ENCODE measurements at places on chromosomes 11 and 22.

- DNase-seq: peak; percentile 4
Observed at GRCh38 chr11:20647976-20648565, 21.3 kb upstream of the NELL1 start.

DNA sequence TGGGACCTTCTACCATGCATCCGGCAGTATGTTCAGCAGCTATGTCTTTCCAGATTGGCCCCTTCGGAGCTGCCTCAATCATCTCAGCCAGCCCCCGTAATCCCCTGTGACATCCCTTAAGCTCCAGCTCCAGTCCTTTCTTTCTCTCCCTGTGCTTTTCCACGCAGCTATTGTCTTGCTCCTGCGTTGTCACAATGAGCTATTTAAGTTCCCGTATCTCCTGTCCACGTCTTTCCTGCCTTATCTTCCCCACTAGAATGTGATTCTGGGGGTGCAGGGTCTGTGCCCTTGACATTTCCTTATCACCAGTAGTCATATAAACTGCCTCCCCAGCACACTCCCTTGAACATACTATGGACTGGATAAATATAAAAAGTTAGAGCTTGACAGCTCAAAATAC lies 5.1 kb upstream of the ETS1 start:
- DNase-seq: no peak

DNA sequence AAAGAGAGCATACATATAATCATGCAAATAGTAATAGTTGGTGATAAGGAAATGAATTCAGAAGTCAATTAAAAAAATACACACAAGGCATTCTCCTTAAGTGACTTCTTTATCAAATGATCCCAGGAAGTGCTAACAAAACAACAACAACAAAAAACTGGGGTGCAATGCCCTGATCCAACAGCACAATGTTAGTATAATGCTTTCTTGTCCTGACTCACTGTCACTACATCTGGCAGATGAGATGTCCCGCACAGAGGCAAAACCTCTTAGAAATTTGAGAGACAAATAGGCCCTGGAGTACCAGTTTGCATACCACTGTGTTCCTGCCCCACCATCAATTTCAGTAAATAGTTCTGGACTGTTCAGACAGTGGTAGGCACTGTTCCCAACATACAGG lies 11.0 kb upstream of the AMBRA1 start:
- no peak for DNase-seq

DNA sequence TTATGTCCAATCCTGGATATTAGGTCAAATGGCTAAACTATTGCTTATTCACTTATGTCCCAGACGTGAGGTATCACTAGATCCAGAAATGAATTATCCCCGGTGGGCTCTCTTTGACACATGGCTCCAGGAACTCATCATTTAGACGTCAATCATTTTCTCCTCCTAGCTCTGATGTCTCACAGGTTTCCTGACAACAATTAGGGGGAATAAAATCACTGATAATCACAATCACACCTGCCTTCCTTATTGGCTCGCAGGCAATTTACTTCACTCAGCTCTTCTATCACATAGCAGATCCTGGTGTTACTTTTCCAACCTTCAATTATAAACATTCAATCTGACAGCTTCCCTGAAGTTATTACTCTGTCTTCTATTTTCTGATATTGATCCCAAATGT lies 634.0 kb upstream of the TENM4 start:
- no peak for DNase-seq

- no peak for DNase-seq
Observed at GRCh38 chr11:46381048-46381818, at the start of gene MDK. Gene MDK, plus strand, starts transcription at chr11:46381669. Its CDS starts 389 bp downstream, at chr11:46382058.

DNA sequence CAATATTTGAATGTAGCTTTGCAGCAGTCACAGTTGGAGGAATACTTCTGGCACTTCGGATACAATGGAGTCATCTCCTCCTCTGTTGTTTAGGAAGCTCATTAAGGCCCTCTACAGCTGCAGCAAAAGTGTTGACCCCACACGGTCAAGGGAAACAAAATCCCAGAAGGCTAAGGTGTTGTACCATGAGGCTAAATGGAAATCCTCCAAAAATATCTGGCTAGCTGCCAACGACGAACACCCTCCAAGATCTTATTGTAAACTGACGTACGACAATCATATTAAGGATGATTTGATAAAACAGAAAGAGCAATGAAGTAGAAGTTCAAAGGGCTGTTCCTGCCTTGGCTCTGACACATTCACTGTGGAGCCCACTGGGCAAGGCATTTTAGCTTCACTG lies 4.0 kb downstream of the POGLUT3 start:
- no peak for DNase-seq

GRCh38 chr11:96385187-96385586 lies 4.5 kb downstream of the CCDC82 start:
- no peak for DNase-seq

- no peak for DNase-seq
Observed at GRCh38 chr22:24232124-24232523, 12.8 kb downstream of the GGT5 start.

- no peak for DNase-seq
Observed at GRCh38 chr11:74345420-74345819, 34.0 kb upstream of the P4HA3 start.

GRCh38 chr11:111344032-111344431 lies 35.0 kb downstream of the POU2AF1 start:
- DNase-seq: no peak

- DNase-seq: no peak
Observed at GRCh38 chr11:55732936-55733335, 40.3 kb upstream of the OR5D13 start.

- DNase-seq: no peak
Observed at GRCh38 chr11:69644071-69644961, 3.4 kb downstream of the CCND1 start.

DNA sequence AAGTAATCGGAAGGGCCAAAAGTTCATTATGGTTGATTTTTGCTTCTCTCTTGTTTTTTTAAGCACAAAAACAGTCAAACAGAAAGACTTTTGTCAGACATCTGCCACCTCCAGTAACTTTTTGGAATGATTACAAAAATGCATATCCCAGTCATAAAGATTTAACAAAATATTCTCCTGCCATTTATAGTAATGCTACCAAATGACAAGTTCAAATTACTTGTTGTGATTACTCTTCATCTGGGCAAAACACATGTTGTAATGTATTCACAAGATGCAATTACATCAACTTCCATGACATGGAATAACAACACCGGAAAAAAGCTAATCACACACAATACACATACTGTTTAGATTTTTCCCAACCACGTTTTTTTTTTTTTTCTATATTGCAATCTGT lies 1017.5 kb upstream of the TENM4 start:
- no peak for DNase-seq

DNA sequence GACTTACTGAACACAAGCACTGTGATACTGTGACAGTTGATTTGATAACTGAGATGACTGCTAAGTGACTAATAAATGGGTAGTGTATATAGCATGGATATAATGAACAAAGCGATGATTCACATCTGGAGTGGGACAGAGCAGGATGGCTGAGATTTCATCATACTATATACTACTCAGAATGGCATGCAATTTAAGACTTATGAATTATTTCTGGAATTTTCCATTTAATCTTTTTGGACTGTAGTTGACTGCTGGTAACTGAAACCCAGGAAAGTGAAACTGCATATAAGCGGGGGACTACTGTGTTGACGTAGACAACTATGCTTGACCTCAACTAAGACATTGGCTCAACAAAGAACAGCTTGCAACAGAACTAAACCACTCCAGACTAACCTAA lies 20.0 kb upstream of the NUCB2 start:
- DNase-seq: no peak

GRCh38 chr11:75386942-75387630 lies 12.2 kb upstream of the RPS3 start:
- no peak for DNase-seq

DNA sequence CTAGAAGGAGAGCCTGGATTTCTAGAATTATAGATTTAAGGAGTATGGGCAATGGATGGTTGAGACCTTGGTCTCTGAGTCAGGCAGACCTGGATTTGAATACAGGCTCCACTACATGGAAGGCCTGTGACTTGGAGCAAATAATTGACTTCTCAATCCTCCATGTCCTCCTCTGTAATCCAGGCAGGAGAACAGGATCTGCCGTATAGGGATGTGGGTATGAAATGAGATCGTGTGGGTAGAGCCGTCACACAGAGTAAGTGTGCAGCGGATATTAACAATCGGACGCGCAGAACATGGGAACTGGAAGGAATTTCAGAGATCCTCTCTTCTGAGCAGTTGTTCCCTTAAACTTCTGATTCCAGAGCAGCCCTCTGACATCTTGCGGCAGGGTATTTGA lies 11.5 kb upstream of the TMPRSS13 start:
- no peak for DNase-seq

GRCh38 chr11:9146477-9146876 lies 55.1 kb upstream of the SCUBE2 start:
- no peak for DNase-seq

- DNase-seq: no peak
Observed at GRCh38 chr11:60204922-60205321, 22.0 kb upstream of the MS4A6A start.

DNA sequence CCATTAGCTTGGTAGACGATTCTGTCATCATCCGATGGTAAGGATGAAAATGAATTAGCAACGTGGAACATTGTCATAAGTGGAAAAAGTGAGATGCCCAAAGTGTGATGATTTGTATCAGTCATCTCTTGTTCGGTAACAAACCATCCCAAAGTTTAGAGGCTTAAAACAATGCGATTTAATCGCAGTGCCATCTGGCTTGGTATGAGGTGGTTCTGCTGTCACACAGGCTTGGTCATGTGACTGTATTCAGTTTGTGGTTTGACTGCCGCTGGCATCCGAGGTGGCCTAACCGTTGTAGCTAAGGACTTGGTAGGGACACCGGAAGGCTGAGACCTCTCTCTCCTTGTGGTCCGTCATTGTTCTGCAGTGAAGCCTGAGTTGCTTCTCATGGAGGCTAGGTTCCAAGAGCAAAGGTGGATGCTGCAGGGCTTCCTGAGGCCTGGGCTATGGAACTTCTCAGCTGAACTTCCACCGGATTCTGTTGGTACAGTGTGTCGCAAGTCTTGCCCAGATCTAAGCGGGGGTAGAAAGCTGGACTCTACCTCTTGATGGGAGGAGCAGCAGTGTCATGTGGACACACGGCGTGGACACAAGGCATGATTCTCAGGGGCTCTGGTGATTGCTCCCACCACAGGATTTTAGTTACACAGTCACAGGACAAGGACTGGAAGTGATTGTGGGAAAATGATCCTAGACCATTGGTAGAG lies 36.3 kb downstream of the BCR start:
- DNase-seq: peak; percentile 37

- DNase-seq: no peak
Observed at GRCh38 chr11:69108030-69108429, 47.7 kb upstream of the SMIM38 start.

DNA sequence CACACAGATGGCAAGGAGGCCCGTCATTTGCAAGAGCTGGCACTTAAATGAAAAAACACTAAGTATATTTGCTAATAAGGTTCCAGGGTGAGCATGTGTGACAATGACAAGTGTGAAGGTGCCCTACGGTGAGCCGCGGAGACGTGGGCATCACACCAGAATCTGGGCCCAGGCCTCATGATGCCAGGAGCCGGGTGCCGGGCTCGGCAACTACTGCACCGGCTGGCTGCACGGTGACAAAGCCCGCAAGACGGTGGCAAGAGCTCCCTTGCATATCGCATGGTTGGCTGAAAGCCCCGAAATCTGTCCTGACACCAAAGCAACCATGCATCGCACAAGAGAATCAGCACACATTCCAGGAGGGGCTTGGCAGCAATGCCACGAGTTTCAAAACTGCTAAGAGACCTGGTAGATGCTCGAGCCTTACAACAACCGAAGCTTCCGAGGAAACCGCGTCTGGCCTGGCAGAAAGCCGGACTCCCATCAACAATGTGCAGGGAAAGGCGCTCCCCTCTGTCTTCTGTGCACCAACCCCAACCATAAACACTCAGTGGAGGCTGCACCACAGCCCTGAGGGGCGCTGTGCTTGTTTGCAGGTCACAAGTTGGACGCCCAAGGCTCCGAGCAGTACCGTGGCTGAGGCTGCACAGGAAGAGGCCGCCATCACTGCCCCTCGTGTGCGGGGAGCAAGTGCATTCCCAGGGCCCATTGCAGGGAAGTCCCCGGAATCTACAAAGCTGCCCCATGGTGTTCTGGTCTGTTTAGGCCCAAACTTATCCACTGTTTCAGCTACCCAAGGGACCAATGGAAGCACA lies 339.7 kb downstream of the CTTN start:
- no peak for DNase-seq

DNA sequence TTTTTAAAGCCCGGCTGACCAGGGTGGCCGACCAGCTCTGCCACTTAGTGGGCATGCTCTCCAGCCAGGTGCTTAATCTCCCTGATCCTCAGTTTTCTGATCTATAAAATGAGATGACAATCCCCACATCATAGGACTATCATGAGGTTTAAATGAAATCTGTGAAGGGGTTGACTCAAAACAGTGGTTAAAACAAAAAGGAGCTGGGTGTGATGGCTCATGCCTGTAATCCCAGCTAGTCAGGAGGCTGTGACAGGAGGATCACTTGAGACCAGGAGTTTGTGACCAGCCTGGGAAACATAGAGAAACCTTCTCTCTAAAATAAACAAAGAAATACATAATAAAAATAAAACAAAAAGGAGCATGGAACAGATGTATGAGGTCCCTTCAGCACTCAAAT lies 3.6 kb upstream of the C11orf86 start:
- DNase-seq: no peak

DNA sequence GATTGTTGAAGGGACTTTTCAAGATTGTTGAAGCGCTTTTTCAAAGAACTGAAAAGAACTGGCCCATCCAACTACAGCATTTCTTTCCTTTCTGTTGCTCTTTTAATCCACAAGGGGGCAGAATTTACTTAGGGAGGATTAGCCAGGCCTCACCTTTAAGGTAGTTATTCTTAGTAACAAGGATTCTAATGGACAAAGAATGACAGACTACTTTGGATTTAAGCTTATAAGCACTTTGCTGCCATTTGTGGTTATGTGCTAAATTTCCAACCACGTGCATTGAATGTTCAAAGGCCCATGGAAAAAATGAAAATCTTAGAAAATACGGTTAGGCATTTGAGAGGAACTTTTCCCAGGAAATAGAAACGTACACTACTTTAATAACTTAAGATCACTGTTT lies 49.5 kb upstream of the HSPA8 start:
- no peak for DNase-seq
